ENCODE measurements at places on chromosomes 2 and 18. TPM values are rescaled to one million over a fixed set of nuclear protein-coding genes. Genes with fewer than 3 reads are reported as not detected.
A peak's percentile ranks its signal among the peaks of the same experiment; 100 is the strongest.

ARHGAP15 gene
- total RNA-seq = not detected

GAREM1 gene
- total RNA-seq = 1.2 TPM

GPR45 gene
- total RNA-seq = not detected

DES gene
- 0.51 TPM for total RNA-seq

MRPL44 gene
- total RNA-seq = 34.9 TPM

MC5R gene
- total RNA-seq = not detected

GRCh38 chr2:20430461-20431300, 16.2 kb upstream of the RHOB start:
- peak; percentile 75 for DNase-seq
- H3K36me3 ChIP-seq = no peaks in the 10 kb centered on the region
- H3K27me3 ChIP-seq = no peaks in the 10 kb centered on the region
- H3K4me1 ChIP-seq = peaks cover 4% of the 10 kb centered on the region
- H3K4me3 ChIP-seq = no peak overlapping the region

DNA sequence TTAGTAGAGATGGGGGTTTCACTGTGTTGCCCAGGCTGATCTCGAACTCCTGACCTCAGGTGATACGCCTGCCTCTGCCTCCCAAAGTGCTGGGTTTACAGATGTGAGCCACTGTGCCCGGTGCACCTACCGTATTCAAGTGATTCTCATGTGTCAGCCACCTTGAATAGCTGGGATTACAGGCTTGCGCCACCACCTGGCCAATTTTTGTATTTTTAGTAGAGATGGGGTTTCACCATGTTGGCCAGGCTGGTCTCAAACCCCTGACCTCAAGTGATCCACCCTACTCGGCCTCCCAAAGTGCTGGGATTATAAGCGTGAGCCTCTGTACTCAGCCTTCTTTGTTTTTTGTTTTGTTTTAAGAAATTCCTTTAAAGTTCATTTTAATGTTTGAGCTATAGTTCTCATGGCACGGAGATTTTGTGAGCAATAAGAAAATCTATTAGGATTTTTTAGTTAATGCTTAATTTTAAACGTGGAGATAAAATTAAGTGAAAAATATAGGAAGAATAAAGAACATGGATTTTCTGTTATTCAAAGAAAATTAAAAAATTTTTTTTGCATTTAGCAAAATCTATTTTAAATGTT, 242.6 kb downstream of the PHLPP1 start:
- DNase-seq = peak; percentile 51
- no peak overlapping the region for H3K27ac ChIP-seq
- H3K4me3 ChIP-seq = no peak overlapping the region
- H3K4me1 ChIP-seq = no peaks in the 10 kb centered on the region

DNA sequence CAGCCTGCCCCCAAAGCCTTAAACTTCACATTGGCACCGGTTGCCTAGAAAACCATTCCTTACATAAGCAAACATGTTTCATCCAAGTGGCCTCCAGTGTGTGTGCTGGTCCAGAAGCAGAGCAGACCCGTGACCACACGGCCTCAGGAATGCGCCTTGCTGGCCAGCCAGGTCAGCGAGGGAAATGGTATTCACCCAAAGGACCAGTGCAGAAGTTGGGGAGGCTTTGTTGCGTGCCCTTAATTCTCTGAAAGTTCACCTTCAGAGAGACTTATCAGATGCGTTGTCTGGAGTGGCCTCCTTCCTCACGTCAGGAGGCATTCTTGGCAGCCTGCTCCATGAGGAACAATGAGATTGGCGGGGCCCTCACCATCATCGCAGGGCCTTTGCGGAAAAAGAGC, 25.9 kb downstream of the NRP2 start:
- H3K27ac ChIP-seq = no peak overlapping the region
- H3K4me1 ChIP-seq = peaks cover 26% of the 10 kb centered on the region
- H3K36me3 ChIP-seq = no peaks in the 10 kb centered on the region
- H3K4me3 ChIP-seq = no peak overlapping the region

DNA sequence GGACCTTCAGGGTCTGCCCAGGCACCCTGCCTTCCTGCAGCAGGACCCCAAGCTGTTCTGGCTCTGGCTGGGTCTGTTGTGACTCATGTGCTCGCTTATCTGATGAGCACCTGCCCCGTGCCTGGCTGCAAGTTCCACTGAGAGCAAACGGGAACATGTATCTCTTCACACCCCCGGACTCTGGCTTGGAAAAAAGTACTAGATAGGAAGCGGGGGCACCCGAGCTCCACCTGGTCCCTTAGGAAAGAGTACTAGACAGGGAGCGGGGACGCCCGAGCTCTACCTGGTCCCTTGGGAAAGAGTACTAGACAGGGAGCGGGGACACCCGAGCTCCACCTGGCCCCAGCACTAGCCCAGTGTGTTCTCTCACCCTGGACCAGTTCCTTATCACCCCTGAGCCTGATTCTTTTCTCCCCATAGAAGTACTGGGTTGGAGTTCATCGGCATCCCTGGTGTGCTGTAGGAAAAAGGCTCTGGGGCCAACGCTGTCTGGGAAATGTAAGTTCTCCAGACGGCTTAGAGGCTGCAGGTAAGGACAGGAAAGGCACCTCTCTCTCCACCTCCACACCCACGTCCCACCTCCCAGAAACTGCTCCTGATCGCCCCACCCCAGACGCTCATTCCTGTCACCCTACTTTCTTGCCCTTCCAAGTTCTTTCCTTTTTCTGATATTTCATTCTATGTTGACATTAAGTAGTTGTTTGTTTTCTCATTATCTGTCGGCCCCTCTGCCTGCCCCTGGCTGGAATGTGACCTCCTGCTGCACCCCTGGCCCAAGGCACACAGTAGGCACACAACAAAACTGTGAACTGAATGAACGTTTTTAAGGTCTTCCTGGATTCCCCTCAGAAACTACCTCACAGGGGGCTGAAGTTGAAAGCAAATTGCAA, 40.2 kb downstream of the HDAC4 start:
- no peaks in the 10 kb centered on the region for H3K27me3 ChIP-seq
- H3K4me3 ChIP-seq = no peak overlapping the region
- no peaks in the 10 kb centered on the region for H3K36me3 ChIP-seq
- no peak for DNase-seq
- no peak overlapping the region for H3K27ac ChIP-seq

DNA sequence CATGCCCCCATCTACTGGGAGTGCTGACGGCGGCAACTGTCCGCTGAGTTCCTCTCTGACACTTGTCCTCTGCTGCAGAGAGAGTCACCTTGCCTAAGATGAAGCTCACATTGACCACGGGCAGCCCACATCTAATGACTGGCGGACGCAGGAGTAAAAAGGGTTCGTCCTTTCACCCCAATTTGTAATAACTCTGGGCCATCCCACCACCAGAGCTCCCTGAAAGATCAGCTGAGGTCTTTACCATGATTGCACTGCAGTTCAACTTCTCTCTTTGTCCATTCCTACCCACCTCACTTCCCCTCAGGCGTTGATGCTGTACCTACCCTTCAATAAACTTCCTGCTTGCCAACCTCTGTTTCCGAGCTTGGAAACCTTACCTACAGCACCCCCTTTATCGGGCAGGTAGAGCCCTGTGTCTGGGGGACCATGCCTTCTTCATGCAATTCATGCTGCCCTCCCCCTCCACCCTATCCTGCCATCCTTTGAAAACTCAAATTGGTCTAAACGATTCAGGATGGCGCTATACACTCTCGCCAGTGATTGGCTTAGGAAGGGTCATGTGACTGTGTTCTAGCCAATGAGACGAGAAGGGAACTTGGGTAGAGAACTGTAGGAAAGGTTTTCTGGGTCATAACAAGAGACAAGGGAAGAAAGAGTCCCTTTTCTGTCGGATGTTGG, 10.3 kb upstream of the B3GNT2 start:
- no peaks in the 10 kb centered on the region for H3K4me1 ChIP-seq
- no peaks in the 10 kb centered on the region for H3K36me3 ChIP-seq
- no peak overlapping the region for H3K27ac ChIP-seq

- H3K36me3 ChIP-seq = no peaks in the 10 kb centered on the region
- no peaks in the 10 kb centered on the region for H3K4me1 ChIP-seq
- no peak overlapping the region for H3K4me3 ChIP-seq
Measured at GRCh38 chr2:121256720-121257479, 28.1 kb downstream of the TFCP2L1 start.

GRCh38 chr2:8552293-8552801, 129.5 kb upstream of the ID2 start:
- H3K4me1 ChIP-seq = no peaks in the 10 kb centered on the region
- H3K27ac ChIP-seq = no peak overlapping the region
- H3K4me3 ChIP-seq = no peak overlapping the region
- DNase-seq = no peak
- H3K27me3 ChIP-seq = no peaks in the 10 kb centered on the region

DNA sequence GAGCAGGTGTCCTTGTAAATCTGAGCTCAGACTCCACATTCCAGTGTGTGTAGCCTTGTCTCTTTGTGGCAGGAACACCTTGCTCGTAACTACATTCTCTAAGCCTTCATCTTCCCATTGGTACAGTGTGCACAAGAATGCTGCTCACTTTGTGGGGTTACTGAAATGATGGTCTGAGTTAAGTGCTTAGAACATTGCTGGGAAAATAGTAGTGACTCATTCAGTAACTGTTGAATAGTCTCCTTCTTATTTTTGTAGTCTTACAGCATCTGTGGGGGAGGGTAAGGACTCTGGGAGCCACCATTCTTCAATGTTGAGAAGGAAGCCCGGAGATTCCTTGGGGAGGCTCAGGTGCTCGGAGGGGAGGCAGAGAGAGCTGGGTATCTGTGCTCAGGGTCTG, 236.0 kb upstream of the HDAC4 start:
- H3K27ac ChIP-seq = no peak overlapping the region
- peak; percentile 46 for DNase-seq
- H3K4me1 ChIP-seq = no peaks in the 10 kb centered on the region
- no peak overlapping the region for H3K4me3 ChIP-seq

DNA sequence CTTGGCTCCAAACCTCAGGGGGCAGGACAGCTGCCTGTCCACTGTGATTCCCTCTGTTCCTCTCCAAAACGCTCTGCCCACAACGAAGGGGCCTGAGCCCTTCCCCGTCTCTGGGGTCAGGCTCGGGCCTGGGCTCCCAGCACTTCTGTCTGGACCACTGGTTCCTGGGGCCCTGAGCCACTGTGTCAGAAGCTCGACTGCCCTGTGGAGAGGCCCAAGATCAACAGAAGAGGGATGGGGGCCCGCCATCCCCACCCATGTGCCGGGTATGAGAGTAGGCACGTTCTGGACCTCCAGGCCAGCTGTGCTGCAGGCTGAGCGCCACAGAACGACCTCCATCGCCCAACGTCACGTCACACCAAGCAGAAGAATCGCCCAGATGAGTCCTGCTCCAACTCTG, 119.9 kb upstream of the HS6ST1 start:
- H3K27me3 ChIP-seq = no peaks in the 10 kb centered on the region
- H3K4me3 ChIP-seq = no peak overlapping the region
- H3K36me3 ChIP-seq = no peaks in the 10 kb centered on the region
- H3K4me1 ChIP-seq = no peaks in the 10 kb centered on the region
- no peak overlapping the region for H3K27ac ChIP-seq

- peak overlapping the region; percentile 35 for H3K4me3 ChIP-seq
- H3K27me3 ChIP-seq = no peaks in the 10 kb centered on the region
- peak overlapping the region; percentile 68 for H3K27ac ChIP-seq
- H3K4me1 ChIP-seq = peaks cover 20% of the 10 kb centered on the region
- H3K36me3 ChIP-seq = no peaks in the 10 kb centered on the region
- DNase-seq = peak; percentile 92
Measured at GRCh38 chr2:226995625-226996041, 159.8 kb downstream of the RHBDD1 start.

DNA sequence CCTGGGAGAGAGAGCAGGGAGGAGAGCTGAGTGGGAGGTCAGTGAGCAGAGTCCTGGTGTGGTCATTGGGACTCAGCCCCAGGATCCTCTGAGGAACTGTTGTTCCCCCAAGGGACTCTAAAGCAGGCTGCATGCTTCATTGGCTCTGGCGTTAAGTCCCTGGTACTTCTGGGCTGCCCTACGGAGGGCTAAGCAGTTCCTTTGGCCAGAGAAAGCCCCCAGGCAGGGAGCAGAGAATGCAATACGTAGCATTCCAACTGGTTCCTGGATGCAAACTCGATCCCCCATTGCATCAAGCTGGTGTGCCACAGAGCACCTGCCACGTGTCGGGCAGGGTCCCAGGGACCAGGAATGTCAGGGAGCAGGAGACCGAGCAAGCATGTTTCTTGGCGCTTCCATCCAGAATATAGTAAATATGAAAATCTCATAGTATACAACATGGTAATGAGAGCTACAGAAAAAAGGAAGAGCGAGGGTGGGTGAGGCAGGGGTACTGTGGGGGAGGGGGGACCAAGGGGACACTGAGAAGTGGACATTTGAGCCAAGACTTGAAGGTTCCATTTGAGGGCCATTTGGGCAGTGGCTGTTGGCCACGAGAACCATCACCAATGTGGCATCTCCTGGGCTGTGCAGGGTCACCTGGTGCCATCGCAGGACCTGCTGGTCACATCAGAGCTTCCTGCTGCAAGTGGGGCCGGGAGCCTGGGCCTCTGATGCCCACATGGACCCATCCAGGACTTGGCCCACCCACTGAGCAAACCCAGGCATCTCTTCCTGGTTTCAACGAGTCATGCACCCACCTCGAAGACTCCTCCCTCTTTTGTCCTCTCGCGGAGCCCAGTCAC, 160.4 kb downstream of the ASB1 start:
- no peak overlapping the region for H3K4me3 ChIP-seq
- no peaks in the 10 kb centered on the region for H3K4me1 ChIP-seq
- no peak for DNase-seq

DNA sequence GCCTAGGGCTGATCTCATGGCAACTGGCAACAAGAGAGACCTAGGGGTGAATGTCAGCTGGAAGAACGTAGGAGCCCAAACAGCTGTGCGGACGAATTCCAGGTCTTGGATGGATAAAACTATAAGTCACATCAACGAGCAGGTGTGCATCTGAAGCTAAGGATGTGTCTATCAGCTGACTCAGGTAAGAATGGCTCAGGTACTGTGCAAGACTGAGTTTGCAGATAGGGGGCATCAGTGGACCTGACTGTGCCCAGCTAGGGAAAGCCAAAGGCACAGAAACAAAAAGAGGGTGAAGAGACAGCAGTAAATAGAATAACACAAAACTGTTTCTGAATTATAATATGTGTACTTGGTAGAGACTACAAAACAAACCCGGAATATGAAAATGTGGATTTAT, 357.3 kb downstream of the ZEB2 start:
- H3K36me3 ChIP-seq = no peaks in the 10 kb centered on the region
- H3K4me1 ChIP-seq = no peaks in the 10 kb centered on the region
- H3K4me3 ChIP-seq = no peak overlapping the region
- no peak for DNase-seq

- no peak for DNase-seq
- H3K36me3 ChIP-seq = no peaks in the 10 kb centered on the region
- no peak overlapping the region for H3K4me3 ChIP-seq
- no peaks in the 10 kb centered on the region for H3K27me3 ChIP-seq
- H3K4me1 ChIP-seq = no peaks in the 10 kb centered on the region
- no peak overlapping the region for H3K27ac ChIP-seq
Measured at GRCh38 chr2:168434146-168434545, 21.9 kb upstream of the CERS6 start.

DNA sequence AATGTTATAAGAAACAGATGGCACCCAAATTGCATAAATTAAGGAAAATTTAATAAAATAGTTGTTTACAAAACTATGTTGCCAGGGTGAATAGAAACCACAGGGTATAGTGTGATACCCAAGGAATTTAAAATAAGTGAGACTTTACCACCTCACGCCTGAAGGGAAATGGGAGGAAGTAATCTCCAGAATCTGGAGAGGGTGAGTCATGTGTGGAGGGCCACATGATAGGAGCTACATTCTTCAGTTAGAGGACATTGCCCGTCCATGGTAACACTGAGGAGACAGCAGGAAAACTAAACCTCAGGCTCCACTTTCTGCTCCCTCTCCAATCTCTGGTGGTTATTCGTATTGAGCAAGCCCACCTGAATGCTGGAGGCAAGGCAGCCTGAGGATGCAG, 97.2 kb upstream of the NXPH2 start:
- no peak overlapping the region for H3K4me3 ChIP-seq
- H3K27ac ChIP-seq = no peak overlapping the region
- H3K36me3 ChIP-seq = no peaks in the 10 kb centered on the region
- DNase-seq = no peak
- H3K4me1 ChIP-seq = no peaks in the 10 kb centered on the region

GRCh38 chr18:64401268-64402060, 252.6 kb upstream of the LINC00305 start:
- H3K4me1 ChIP-seq = no peaks in the 10 kb centered on the region
- H3K27ac ChIP-seq = no peak overlapping the region
- no peak for DNase-seq
